Vagina (tissue), 2 donors: ENCODE measurements at places on chromosomes 11 and 22.

DNA sequence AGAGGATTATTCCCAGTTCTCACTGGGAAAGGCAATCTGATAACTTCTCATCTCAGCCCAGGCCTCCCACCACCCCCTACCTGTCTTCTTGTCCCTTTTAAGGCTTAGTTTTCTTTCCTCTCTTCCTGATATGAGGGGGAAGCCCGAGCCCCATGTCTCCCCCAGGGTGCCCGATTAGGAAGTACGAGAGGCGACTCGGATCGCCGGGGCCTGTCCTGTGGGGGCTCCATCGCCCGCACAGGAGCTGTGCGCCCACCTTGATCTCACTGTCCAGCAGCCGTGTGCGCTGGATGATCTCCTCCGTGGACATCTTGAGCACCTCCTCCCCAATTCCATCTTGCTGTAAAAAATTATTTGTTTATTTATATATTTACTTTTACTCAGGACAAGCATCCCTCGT is 628 bp downstream of the PSMC3 start:
- DNase-seq, result no peak

DNA sequence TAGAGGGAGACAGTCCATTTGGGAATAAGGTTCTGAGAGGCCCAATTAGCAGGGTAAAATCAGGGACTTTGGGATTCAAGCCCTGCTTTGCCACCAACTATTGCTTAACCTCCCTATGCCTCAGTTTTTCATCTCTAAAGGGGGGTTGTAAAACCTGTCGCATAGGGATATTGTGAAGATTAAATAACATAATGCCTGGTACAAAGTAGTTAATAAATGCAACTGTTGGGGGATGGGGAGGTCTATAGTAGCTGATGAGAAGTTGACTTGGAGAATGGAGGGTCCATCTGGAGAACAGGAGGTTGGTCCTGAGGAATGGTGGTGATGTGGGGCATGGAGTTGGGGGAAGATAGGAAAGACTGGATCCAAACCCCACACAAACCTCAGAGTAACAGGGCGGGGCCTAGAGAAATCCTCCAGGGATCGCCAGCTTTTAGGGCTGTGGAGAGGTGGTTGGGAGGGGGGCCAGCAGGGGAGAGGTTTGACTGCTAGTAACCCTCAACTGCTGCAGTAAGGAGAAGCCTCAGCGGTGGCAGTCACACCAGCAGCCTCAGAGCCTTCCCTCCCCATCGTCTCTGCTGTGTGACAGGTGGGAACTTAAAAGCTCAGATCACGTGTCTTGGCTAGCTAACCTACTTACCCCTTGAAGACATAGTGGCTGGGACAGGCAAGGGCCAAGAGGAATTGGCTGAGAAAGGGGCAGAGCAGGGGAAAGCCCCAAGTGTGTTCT is 1.1 kb upstream of the ABCG4 start:
- DNase-seq, result no peak

GRCh38 chr22:24585927-24586546 is 6.8 kb downstream of the LRRC75B start:
- no peak for DNase-seq

DNA sequence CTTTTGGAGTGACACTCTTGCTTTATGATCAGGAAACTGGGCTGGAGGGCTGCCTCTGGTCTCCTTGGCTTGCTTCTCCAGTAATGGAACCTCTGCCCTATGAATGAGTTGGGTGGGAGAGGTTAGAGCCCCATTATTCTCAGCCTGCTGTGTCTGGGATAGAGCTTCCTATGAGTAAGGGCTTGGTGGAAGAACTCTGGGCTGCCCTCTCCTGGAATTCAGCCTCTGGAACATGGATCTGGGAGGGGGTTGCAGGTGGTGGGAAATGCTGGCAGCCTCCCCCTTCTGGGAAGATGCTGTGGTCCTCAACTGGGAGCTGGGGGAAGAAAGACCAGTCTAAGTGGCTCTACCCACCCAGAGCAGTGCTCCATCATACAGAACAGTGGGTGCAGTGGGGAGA is 81.8 kb upstream of the SYN3 start:
- no peak for DNase-seq

DNA sequence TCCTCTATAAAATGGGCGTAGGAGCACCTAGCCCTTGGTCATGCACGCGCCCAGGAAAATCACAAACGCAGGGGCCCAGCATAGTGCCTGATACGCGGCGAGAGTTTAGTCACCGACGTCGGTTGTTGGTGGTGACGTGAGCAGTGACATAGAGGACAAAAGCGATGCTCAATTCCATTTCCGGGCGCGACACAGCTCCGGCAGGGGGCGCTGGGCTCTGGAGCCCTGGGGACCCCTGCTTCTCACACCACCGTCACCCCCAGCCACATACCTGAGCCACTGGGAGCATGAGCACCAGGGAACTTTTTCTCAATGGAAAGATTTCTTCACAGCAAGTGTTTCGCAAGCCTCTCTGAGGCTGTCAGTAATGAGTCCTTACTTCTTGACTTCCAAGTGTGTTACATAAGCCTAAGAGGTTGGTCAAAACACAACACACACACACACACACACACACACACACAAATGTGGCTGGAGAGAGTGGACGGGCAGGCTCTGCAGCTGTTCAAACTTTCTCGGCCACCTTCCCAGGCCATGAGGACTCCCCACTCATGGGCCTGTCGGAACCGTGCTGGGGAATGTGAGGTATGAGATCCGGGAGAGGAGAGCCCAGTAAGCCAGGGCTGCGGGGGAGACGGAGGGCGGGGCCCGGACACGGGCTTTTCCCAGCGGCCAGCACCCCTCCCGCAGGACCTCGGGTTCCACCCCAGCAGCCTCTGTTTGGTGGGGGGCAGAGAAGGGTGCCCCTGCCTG is 36.9 kb upstream of the LINC01488 start:
- peak; percentile 97 for DNase-seq

- no peak for DNase-seq
Measured at GRCh38 chr22:32660292-32660691, 141.2 kb upstream of the TIMP3 start.

- DNase-seq, result no peak
Measured at GRCh38 chr11:94794287-94795168, 26.4 kb downstream of the AMOTL1 start.

GRCh38 chr22:46553189-46553588 is 15.8 kb upstream of the CELSR1 start:
- DNase-seq, result no peak

DNA sequence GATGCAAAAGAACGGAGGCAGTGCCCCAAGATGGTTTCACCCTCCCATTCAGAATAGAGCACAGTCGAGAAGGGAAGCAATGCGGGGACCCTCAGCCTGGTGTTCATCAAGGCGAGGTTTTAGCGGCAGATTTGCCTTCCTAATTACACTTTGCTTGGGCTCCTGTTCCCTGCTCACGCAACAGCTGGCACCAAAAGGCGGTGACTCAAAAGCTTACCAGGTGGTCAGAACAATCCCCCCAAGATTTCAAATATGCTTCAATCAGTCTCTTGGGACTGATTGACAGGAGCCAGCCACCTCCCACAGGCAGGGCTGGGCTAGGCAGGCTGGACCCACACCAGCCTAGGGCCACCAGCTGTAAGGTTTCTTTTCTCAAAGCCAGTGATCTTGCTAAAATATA is 14.2 kb downstream of the IGSF9B start:
- DNase-seq, result no peak

DNA sequence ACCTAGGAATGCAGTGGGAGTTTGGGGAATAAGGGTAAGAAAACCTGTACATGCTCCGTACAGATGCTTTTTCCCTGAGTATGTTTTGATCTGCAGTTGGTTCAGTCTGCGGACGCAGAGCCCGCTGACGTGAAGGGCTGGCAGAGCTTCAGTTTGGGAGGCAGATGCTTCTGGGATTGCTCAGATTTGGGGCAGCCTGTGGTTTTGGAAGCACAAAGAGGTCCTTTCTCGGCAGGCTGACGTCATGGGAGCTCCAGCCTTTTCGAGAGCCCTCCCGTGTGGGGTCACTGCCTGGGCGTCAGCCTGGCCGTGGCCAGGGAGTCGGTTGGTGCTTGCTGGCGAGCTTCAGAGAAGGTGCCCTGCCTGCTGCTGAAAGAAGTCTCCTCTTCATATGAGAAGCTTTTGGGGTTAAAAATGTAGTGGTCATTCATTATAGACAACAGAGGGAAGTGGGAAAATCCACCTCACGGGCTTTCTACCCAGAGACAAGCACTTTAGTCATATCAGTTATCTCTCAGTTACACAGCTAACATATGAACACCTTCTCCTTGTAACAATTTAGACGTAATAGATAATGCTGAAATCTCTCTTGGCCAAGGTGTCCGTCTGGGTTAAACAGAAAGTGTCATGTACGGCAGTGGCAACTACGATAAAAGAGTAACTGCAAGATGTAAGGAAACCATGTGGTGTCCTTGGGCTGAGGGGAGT is 26.8 kb downstream of the TPCN2 start:
- DNase-seq, result no peak

DNA sequence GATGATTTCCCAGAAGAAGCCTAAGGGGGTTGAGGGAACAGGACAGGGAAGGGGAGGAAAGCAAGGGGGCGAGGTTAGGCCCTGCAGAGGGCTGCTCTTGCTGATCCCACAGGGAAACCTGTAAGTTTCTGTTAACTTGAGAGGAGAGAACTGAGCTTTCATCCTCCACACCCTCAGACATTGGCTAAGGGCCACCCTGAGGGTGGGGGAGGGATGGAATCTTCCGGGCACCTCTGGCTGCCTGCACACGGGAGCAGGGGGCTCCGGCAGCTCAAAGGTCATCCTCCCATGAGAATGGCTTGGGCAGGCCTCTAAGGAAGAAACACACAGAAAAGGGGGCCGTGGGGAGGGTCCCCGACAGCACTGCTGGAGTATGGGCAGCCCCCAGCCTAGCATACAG is 108.1 kb downstream of the TSPAN18 start:
- DNase-seq, result no peak

DNA sequence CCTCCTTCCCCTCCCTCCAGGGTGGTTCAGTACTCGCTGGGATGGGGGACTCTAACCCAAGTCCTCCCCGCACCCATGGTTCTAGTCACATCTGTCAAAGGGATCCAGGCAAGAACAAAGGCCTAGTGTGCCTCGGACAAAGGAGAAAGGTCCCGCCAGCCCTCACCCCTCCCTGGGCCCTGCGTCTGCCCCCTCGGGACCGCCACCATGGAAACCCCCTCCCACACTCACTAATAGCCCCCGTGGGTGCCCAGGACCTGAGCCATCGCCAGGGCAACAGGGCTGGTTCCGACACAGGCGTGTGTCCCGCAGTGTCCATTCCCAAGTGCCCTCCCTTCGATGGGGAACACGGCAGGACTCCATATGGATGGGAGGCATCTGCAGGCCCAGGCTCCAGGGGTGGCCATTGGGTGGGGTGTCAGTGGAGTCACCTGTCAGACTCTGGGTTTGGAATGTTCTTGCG is 5.1 kb upstream of the CARNS1 start:
- no peak for DNase-seq

DNA sequence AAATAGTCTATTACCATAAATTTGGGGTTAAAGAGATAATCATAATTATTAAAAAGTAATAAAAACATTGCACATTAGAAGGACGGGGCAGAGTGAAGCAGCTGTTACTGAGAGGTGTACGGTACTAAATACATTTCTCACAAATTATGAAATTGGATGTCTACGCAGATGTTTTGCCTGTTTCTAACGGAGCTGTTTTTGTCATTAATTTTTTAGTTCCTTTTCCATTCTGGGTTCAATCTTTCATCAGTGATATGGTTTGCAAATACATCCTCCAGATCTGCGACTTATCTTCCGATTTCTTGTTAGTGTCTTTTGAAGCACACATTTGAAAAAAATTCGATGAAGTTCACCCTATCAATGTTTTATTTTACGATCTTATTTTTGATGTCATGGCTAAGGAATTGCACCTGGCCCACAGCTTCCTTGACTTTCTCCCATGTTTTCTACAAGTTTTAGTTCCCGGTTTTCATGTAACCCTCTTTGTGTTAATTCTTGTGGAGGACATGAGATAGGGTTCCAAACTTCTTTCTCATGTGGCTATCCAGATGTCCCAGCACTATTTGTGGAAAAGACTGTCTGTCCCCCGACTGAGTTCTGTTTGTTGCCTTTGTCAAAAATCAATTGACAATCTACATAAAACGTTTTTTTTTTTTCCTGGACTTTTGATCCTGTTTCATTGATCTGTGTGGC is 21.3 kb upstream of the KRTAP5-6 start:
- DNase-seq, result no peak

GRCh38 chr11:133081020-133081419 is 451.3 kb downstream of the OPCML start:
- no peak for DNase-seq

- no peak for DNase-seq
Measured at GRCh38 chr11:118438314-118438931, 2.1 kb downstream of the KMT2A start.

- no peak for DNase-seq
Measured at GRCh38 chr22:23511627-23512347, 68.3 kb downstream of the IGLL1 start.

DNA sequence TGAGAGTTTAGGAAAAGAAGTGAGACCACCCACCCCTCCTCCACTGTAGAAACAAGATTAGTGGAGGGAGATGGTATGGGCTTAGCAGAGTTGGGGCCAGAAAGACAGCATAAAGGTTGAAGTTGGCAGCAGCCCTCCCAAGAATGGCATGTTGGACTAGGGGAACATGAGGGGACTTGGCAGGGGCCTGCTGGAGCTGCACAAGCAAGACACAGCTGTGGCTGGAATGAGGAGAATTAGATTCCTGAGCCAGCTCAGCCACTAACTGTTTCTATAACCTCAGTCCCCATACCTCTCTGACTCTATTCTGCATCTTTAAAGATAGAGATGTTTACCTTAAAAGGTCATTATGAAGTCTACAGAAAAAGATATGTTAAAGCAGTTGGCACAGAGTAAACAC is 13.2 kb downstream of the MAP6 start:
- no peak for DNase-seq

- DNase-seq, result no peak
Measured at GRCh38 chr22:24460418-24461089, 33.2 kb downstream of the ADORA2A start.

DNA sequence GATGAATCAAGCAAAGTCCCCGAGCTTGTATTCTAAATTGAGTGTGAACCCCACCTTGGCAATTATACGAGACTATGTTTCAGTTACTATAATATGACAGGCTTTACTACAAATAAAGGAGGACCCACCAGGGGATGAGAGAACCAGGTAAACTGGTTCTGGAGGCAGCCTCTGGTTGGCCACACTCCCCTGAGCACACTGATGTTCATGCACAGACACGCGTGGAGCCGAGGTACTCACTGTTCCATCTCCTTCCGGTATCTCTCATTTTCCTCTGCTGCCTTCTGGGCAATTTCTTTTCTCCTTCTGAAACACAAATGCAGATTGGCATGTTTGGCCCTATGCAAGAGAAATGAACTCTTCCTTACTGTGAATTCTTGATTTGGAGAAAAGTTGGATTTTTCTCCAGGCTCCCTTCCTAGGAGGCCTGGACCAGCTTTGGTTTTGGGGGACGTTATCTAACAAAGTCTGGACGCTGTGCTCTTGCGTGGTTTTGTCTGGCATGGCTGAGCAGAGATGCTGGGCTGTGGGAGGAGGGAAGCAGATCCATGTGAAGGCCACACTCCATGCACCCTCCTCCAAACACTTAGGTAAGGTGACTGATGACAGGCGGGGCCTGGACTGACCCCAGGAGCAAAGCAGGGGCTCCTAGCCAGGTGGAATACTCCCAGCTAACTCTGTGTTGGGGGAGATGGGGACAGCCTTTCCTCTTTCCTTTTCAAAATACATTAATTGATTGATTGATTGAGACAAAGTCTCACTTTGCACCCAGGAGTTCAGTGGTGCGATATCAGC is 22.9 kb downstream of the USH1C start:
- no peak for DNase-seq
